ENCODE measurements at places on chromosomes 4 and X. TPM values are rescaled to one million over a fixed set of nuclear protein-coding genes. Genes with fewer than 3 reads are reported as not detected.

Gene TMPRSS11A
- not detected for total RNA-seq

Gene PWWP3B
- total RNA-seq: 0.21 TPM

Gene TLR10
- 0.81 TPM for total RNA-seq

Gene ASMT
- not detected for total RNA-seq

Gene NDST3
- not detected for total RNA-seq

Gene SMC1A
- 53.1 TPM for total RNA-seq

Gene PABPC1L2B
- total RNA-seq: not detected

Gene FAT4
- total RNA-seq: 53.6 TPM

Gene DDIT4L
- total RNA-seq: 1.6 TPM

Gene TCP11X2
- not detected for total RNA-seq

Gene NOX1
- not detected for total RNA-seq

Gene AFP
- not detected for total RNA-seq

Gene CD40LG
- not detected for total RNA-seq

Gene IL9R
- total RNA-seq: 0.14 TPM

Gene SYN1
- total RNA-seq: 0.27 TPM

Gene UCP1
- total RNA-seq: not detected

Gene SLIT2
- total RNA-seq: 71.1 TPM

Gene TLR7
- total RNA-seq: 0.27 TPM

Gene ZNF157
- total RNA-seq: not detected

Gene PDLIM3
- total RNA-seq: 1,176 TPM

Gene PCDH7
- total RNA-seq: 331 TPM

Gene SOX3
- total RNA-seq: not detected

Gene ADH7
- total RNA-seq: not detected

Gene OPN1LW
- not detected for total RNA-seq

Gene MID1
- 37.7 TPM for total RNA-seq

Gene MAGEA2B
- total RNA-seq: not detected

Gene HEPH
- 95.7 TPM for total RNA-seq

Gene INTS6L
- total RNA-seq: 9.3 TPM

Gene ASB5
- total RNA-seq: not detected

Gene FRG2
- total RNA-seq: not detected

Gene UTP3
- total RNA-seq: 15.2 TPM

Gene OCRL
- 19.5 TPM for total RNA-seq

Measured in thoracic aorta (tissue), 2 donors.